Ureter (tissue), 1 donor: ENCODE measurements at places on chromosomes 6 and 20. TPM values are rescaled to one million over a fixed set of nuclear protein-coding genes. Genes with fewer than 3 reads are reported as not detected.
A peak's percentile ranks its signal among the peaks of the same experiment; 100 is the strongest.

- peak; percentile 89 for DNase-seq
Observed at GRCh38 chr6:112043032-112044007, 10.6 kb upstream of the CCN6 start.

DNA sequence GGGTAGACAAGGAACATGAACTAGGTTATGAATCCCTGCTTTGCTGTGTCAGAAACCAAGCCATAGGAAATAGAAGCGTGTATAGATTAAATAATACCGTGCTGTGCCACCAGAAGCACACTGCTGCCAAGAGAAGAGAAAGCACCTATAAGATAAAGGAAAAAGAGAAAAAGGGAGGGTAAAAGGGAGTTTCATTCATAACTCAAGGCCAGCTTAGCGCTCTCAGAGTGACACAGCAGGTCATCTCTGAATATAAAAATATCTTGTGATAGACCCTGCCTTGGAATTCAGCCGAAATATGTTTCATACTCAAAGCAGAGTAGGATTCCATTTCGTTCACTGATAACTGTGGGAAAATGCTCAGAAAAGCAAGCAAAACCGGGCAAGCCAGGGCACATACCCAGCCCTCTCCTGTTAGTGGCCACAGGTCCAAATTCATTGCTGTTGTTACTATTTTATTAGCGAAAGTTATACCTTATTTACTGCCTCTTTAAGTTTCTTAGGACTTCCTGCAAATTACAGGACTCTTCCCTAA lies 8.7 kb downstream of the JAG1 start:
- DNase-seq = no peak

DNA sequence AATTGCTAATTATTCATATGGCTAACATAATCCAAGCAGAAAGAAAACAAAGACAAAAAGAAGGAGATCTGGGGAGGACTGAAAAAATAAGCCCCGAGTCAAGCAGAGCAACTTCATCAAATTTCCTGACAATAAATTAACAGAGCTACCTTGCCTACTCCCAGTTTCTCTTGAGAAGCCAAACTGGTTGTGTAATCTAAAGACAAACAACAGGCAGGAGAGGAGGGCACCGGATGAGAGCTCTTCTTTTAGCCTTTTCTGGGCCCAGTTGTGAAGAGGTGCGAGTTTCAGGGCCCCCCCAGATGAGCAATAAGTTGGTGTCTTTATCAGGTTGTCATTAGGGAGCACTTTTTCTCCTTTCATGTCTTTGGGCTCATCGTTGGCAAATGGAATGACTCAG lies 197.1 kb upstream of the PCSK2 start:
- DNase-seq = no peak

PPIL1 gene
- 39.1 TPM for total RNA-seq

CGA gene
- not detected for total RNA-seq

SRSF12 gene
- 0.57 TPM for total RNA-seq

GSTA2 gene
- total RNA-seq = not detected
